ENCODE measurements at places on chromosomes 5 and 9.

- DNase-seq, result no peak
Observed at GRCh38 chr5:58087123-58087522, 372.8 kb downstream of the PLK2 start.

DNA sequence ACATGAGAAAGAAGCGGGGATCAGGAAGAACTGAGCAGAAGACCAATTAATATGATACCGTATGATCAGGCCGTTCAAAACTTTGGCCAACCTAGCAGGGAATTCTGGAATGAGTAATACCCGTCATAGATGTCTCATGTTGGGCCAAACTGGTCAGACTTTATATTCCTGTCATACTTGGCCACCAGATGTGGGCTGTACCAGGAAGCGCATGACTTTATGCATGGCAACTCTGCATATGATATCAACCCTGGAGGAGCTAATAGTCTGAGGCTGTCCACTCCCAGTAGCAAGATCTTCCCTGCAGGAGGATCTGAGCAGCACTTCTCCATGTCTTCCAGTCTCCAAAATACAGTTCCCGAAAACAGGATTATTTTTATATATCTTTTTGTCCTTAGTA, 68.5 kb upstream of the NAA35 start:
- DNase-seq, result no peak

DNA sequence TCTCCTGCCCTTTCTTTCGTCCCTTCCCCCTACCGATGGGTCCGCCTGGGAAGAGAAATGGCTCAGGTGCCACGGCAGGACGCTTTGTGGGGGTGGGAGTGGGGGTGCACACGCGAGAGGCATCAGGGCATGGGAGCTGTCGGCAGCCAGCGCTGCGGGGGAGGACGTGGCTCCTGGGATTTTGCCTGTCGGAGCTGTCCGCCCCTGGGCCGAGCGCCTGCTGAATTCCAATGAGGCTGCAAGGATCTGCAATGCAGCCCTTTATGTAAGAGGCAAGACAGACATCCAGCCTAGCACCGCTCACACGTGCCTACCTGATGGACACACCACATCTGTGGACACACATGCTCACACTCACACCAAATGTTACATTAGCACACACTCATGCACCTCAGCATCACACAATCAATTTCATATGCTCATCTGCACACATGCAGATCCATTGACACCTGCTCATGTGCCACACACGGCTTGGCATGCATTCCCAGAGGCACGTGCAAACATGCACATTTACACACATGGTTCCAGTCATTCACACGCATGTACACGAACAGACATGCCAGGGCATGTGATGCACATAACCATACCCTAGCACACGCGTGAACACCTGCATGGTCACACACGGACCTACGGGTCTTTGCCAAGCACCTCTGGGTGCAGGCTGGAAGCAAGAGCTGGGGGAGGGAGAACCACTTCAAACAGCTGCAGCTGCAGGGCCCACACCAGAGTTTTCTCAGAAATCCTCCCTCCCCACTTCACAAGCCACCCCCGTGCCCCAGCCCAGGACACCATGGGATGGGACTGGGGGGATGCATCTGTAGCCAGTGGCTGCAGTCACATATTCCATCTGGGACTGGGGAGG, 1.4 kb downstream of the GRIN1 start:
- no peak for DNase-seq

DNA sequence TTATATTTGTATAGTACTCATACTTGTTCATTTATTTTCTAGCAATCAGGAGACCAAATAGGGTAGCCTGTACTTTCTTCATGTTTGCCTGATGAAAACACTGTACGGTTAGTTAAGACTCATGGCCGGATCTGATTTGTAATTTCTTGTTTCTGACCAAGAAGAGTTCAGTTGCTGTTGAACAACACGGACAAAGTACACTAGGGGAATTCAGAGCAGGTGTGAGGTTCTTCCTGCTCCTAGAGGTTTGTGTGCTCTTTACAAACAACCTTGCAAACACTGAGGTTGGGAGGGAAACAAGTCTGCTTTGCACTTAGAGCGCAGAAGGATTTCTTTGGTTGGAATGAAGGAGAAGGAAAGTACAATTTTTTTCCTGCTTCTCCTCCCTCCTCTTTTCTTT, 69.7 kb downstream of the TRIO start:
- DNase-seq, result no peak

- DNase-seq, result no peak
Observed at GRCh38 chr9:107460153-107461023, 29.2 kb downstream of the KLF4 start.

DNA sequence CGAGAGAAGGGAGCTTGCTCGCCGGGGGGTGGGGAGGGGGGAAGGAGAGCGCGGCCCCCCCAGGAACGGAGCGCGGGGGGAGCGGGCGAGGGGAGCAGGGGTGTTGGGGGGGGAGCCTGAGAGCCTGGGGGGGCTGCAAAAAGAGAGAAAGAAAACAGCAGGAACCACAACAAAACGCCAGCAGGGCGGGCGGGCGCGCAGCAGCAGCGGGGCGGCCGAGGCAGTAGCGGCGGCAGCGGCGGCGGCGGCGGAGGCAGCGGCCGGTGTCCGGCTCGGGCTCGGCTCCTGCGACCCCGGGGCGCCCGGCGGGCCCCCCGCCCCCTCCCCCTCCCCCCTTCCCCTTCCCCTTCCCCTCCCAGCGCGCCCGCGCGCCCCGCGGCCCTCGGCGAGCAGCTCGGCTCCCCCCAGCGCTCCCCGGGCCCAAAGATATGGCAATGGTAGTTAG, 1.6 kb downstream of the NR2F1 start:
- DNase-seq, result peak; percentile 61

DNA sequence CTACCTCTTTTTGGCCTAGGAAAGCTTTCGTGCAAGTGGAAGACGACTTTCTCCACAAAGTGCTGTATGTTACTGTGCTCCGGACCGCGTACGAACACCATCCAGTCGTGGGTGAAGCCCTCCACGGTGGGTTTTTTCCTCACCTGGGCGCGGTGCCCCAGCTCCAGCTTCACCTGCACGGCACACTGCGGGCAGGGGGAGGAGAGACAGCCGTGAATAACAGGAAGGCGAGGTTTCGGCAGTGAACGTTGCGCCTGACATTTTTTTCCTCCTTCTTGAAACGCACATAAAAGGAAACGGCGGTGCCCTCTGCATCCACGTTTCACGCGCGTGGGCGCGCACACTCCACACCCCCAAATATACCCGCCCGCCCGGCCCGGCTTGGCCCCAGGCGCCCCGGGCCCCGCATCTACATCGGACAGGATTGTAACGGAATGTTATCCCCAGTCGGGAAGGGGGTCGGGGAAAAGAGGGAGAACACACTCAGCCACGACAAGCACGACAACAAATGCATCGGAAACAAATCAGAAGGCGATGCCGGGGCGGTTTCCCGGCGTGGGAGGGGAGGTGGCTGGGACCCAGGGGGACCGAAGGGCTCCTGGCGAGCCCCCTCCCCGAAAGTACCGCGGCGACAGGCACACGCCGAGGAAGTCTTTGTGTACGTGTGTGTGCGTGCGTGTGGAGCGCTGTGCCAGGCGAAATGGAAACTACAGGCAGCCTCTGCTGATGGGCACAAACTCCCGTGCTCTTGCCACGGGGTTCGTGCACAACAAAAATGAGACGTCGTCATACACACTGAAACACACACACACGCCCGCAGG, 1.4 kb downstream of the MLLT3 start:
- DNase-seq, result peak; percentile 28

GRCh38 chr5:40037713-40038112, 612.9 kb upstream of the DAB2 start:
- no peak for DNase-seq

DNA sequence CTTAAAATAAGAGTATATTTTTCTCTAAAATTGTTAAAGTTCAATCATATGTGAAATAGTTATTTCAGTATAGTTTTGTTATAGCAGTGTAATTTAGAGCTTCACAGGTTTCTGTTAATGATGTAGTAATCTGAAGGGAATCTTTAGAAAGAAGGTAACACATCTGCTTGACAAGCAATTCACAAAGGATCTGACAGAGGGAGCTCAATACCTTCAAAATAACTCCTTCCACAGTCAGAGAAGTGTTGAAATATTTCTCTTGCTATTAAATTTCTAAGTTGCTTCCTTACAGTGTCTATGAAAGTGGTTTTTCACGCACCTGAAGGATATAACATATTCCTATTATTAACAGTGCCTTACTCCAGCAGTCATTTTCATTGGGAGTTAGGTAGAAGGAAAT, 44.9 kb downstream of the SLC25A51 start:
- no peak for DNase-seq

- DNase-seq, result no peak
Observed at GRCh38 chr9:88266416-88266815, 121.8 kb upstream of the SPIN1 start.

DNA sequence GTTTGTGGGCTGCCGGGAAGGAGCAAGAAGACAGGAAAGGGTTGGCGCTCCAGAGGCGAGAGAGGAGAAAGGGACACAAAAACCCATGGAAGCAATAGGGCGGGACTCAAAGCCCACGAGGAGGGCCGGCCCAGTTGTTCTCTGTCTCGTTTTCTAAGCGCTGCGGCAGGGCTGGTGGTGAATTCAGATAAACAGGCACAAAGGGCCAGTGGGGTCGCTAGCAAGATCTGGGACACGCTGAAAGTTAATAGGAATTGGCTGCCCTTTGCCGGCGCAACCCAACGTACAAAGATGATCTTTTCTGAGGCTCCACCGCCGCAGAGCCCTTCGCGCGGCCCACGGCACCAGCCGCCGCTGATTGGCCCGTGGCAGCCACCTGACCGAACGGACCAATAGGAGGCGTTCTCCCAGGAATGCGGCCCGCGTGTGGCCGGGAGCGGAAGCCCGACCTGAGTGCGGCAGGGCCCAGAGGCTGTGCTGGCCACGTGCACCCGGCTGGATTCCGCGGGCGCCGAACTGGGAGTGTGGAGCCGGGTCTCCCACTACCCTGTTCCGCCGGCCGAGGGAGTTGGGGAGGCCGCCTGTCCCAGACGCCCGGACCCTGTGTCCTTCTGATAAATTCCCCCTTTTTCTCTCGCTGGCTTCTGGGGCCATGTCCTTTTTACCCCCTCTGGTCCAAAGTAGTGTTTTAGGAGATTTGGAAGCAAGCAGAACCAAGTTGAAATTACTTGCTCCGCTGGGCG, 16.8 kb upstream of the NSD1 start:
- DNase-seq, result peak; percentile 73
